Cardiac fibroblast (primary cell): ENCODE measurements at places on chromosomes 6 and 20.

DNA sequence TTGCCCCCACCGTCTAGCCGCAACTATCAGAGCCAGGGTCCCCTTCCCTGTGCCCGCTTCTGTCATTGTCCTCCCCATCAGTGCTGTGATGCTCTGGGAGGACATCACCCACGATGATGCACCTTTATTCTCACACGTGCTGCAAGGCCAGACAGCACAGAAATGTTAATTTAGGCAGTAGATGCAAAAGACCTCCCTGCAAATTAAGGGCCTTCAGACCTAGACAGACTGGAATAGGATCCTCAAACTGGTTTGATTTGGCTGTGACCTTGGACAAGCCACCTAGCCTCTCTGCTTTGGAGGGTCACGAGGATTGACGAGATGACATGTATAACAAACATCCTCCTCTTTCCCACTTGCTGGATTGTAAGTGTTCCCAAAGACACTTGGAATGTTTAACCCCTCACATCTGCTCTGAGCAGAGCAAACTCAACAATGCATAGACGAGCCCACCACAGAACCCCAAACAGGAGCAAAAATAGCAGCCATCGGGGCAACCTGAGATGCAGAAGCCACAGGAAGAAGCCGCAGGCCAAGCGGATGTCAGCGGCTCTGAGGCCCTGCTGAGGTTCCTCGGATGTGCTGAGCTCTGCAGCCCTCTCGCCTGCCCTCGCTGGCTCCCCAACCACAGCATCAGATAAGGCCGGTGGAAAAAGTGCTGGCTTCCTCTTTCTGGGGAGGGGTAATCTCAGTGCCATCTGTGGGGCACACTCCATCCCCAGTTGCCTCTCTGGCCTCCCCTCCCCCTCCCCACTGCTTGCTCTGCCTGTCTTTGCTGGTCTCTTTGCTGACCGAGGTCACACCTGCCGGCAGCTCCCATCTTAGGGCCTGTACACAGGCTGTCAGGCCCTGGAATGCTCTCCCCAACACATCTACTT, 35.3 kb downstream of the TOX2 start:
- no peak for DNase-seq

GRCh38 chr6:109772883-109773431, 81.9 kb downstream of the FIG4 start:
- no peak for DNase-seq

DNA sequence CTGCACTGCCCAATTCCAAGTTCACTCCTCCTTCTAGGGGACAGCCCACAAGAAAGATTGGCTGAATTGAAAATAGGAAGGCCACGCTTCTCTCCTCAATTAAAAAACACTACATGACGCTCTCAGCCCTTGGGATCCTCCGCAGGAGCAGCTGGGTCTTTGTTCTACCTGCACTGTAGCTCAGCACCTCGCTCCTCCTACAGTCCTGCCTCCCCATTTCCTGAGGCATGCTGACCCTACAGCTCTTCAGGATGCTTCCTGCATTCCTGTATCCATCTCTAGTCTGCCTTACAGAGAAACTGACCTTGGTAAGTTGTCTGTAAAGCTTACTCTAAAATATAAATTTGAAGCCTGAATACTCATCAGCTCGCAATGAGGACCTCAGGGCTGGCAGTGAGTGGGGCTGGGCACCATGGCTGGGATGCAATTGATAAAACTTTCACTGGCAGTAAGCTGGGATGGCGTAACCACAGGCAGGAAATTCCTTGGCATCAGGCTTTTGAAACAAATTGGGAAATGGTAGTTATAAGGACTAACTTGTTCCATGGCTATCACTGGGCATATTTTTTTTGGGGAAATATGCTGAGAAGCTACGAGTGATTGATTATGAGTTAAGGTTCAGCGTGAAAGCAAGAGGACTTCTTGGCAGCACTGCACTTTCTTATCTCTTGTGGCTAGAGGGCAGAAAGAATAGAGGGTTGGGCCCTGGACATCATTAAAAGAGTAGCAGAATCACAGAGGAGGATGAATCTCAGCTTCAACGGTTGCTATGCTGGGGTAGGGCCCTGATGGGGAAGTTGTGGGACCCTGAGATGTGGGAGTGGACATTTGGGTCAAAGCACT, 11.7 kb upstream of the SIRPB1 start:
- peak; percentile 25 for DNase-seq

GRCh38 chr6:168016721-168017525, 19.5 kb downstream of the KIF25 start:
- DNase-seq = peak; percentile 27

DNA sequence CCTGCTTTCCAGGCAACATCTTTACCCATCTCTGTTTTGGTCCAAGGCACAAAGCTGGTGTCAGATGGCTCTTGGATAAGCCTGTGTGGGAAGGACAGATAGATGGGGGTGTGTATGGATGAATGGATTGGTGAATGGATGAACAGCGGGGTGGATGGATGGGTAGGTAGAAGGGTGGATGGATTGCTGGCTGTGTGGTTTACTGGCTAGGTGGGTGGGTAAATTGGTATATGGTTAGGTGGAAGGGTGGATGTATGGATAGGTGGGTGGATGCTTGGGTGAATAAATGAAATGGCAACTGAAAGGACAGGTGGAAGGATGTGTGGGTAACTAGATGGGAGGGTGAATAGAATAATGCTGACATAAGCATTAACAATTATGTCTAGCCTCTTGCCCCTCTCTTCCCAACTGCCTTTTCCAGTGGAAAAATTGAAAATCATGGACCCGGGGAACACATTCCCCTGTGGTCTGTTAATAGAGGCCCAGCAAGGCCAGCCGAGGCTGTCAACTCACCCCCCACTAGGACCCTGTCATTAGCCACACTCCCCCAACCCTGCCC, 43.8 kb upstream of the RSPO4 start:
- no peak for DNase-seq

- DNase-seq = no peak
Observed at GRCh38 chr6:7515363-7515762, 26.1 kb upstream of the DSP start.

GRCh38 chr6:166152660-166153059, 15.0 kb downstream of the TBXT start:
- DNase-seq = no peak

DNA sequence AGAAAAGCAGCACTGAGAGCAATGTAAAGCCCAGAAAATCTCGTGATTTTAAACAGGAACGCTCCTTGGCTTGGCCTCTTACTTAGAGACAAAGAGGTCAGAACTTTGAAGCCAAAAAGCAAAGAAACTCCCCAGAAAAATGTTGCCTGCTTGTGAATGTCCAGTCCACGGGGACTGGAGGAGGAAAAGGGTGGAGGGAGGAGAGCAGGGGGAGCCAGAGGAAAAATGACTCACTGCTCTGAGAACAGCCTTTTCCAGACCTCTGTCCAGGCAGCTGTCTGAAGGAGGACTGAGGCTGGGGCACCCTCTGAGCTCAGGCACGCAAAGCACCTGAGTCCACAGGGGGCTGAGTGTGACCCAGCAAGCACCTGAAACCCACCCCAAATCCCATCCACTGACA, 64.7 kb downstream of the TRAM2 start:
- DNase-seq = peak; percentile 96

DNA sequence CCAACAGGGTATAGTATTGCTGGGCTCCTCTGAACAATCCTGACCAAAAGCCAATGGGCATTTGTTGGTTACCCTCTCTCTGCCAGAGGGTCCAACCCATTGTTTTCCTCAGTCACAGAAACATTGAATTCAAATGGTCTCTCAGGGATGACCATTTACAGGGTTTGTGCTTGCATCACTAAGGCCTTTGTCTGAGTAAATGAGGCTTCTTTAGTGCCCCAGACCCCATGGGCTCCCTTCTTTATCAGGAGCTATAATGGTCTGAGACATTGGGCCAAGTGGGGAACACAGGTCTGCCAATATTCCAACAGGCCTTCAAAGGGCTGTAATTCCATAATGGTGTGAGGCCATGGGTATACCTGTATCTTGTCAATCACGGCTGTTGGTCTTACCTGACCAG, 27.1 kb downstream of the GSTA2 start:
- DNase-seq = no peak

DNA sequence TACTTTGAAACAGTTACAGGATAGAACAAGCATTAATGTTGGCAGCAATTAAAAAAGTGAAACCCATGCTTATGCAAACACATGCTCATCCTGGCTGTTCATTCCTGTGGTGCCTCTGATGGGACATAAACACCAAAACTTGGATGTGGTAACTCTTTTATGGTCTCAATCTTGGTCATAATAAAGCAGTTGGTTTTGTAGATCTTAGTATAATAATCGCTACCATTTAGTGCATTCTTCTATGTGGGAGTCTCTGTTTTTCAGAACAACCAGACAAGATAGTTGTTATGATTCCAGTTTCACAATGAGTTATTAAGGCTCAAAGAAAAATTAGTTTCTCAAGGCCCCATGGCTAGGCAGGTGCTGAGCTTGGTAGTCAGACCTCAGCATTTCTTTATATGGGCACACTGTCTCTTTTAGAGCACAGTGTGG, 184.0 kb downstream of the UTRN start:
- no peak for DNase-seq

DNA sequence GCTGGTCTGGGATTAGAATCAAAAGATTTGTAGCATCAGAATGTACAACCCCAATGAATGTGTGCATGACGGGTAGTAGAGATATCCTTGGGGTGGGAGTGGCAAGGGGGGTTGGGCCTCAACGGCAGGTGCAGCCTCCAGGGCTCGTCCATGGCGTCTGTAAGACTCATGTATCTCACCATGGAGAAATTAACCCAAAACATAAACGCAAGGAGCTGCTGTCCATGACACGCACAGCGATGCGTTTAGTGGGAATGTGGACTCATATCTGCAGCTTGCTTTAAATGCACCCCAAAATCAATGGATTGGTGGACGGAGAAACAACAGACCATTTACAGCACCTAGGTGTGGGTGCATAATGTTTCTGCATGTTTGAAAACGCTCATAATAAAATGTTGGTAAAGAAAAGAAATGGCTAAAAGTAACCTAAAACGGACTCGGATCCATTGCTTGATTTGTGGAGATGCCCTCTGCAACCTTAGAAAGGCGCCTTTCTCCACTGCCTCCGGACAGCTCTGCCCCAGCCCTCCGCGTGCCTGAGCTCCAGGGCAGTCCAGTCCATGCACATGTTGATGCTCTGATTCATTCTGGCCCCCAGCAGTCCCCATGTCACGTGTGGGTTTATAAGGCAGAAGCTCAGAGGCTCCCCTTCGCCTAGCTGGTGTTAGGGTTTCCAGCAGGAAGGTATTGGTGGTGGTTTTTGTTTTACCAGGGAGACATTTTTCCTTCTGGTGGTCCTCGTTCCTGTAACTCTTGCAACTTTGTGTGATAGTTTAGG, 24.5 kb downstream of the PYGB start:
- DNase-seq = no peak

- DNase-seq = no peak
Observed at GRCh38 chr20:44800391-44801046, 9.8 kb downstream of the RIMS4 start.

GRCh38 chr6:112980676-112981075, 633.5 kb downstream of the RFPL4B start:
- no peak for DNase-seq

DNA sequence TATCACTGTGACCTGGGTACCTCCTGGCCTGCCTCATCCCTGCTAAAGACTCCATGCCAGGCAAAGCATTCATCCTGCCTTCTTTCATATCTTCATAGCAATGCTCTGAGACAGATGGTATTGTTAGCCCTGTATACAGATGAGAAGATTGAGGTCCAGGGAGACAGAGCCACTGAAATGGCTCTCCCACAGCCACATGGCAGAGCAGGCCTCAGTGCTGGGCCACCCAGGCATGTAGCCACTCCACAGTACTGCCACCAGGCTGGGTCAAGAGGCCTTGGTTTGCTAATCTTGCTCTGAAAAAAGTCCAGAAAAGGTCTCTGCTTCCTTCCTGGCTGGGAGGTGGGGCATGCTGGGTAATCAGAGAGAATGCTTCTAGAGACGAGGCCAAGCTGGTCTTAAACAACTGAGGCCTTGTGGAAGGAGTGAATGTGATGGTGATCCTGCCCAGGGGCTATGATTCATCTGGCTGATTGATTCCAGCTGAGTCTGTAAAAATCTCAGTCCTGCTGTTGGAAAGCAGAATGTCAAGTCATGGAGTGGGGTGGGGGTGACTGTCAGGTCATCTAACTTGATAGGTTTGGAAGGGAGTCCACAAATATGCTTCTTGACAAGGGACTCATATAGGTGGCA, 29.8 kb downstream of the HM13 start:
- DNase-seq = peak; percentile 91
